ENCODE measurements at places on chromosomes 2 and 18. TPM values are rescaled to one million over a fixed set of nuclear protein-coding genes. Genes with fewer than 3 reads are reported as not detected.

Gene ANKRD62
- not detected for total RNA-seq

Gene SEC11C
- total RNA-seq = 44.3 TPM

Gene RGPD5
- total RNA-seq = 36.5 TPM

Gene TOGARAM2
- total RNA-seq = 0.62 TPM

Gene PPIL3
- 49.9 TPM for total RNA-seq

Gene ABCA12
- 0.04 TPM for total RNA-seq

Gene STK25
- total RNA-seq = 222 TPM

Gene CCBE1
- total RNA-seq = 8.0 TPM

Gene DUSP2
- total RNA-seq = 5.8 TPM

Gene C2orf66
- total RNA-seq = not detected

Gene ADD2
- 187 TPM for total RNA-seq

Gene CFAP65
- total RNA-seq = 0.48 TPM

Gene HTR2B
- total RNA-seq = not detected

Gene GPR155
- 1.0 TPM for total RNA-seq

Gene GLS
- 102 TPM for total RNA-seq

Gene DSG4
- total RNA-seq = not detected

Gene CKAP2L
- total RNA-seq = 25.6 TPM

Gene STARD6
- not detected for total RNA-seq

Gene ALK
- 0.11 TPM for total RNA-seq

Gene KCNIP3
- 2.1 TPM for total RNA-seq

Gene PRSS56
- not detected for total RNA-seq

Gene HRH4
- total RNA-seq = not detected

Gene GAREM2
- 18.9 TPM for total RNA-seq

Gene ENOSF1
- 44.1 TPM for total RNA-seq

Gene ZBTB7C
- 0.39 TPM for total RNA-seq

Gene PLCD4
- 0.28 TPM for total RNA-seq

Gene MFSD2B
- total RNA-seq = 0.55 TPM

Gene VWA3B
- total RNA-seq = not detected

Gene EGR4
- total RNA-seq = 0.09 TPM

Gene PLEK
- total RNA-seq = 0.37 TPM

Gene SLC38A11
- not detected for total RNA-seq

Gene NAPG
- total RNA-seq = 25.8 TPM

Gene GKN1
- total RNA-seq = not detected

Gene C2orf74
- total RNA-seq = 13.6 TPM

Gene REG1B
- 2.3 TPM for total RNA-seq

Gene PROKR1
- total RNA-seq = 4.4 TPM

Gene ZNF804A
- total RNA-seq = not detected

Gene UPP2
- not detected for total RNA-seq

Gene LHCGR
- 0.31 TPM for total RNA-seq

Gene RESP18
- total RNA-seq = not detected

Gene MOCOS
- 5.3 TPM for total RNA-seq

Gene CDCA7
- total RNA-seq = 66.6 TPM

Gene E2F6
- total RNA-seq = 16.0 TPM

Gene ACKR3
- total RNA-seq = 1.4 TPM

Gene FER1L5
- 1.1 TPM for total RNA-seq

Gene COL4A4
- total RNA-seq = 1.9 TPM

Gene MYL12B
- total RNA-seq = 158 TPM

Gene HOXD13
- total RNA-seq = not detected

Gene SERPINB11
- not detected for total RNA-seq

Gene NCKAP5
- 0.55 TPM for total RNA-seq

Gene FSHR
- not detected for total RNA-seq

All from WTC11 (cell line).